ENCODE measurements at places on chromosomes 16 and 17. TPM values are rescaled to one million over a fixed set of nuclear protein-coding genes. Genes with fewer than 3 reads are reported as not detected.

The TTLL6 gene
- under 0.01 TPM for total RNA-seq

The DNAH17 gene
- not detected for total RNA-seq

The TMEM92 gene
- 0.07 TPM for total RNA-seq

The FNDC8 gene
- total RNA-seq: not detected

The ZNF500 gene
- 11.3 TPM for total RNA-seq

All from smooth muscle cell of the pulmonary artery (primary cell).